ENCODE measurements at places on chromosomes 2 and 18.

GRCh38 chr2:217062768-217063167, 202.9 kb upstream of the TNP1 start:
- no peak overlapping the region for H3K27ac ChIP-seq
- H3K4me3 ChIP-seq = no peak overlapping the region
- DNase-seq = no peak
- H3K27me3 ChIP-seq = no peaks in the 10 kb centered on the region
- peaks cover 7% of the 10 kb centered on the region for H3K4me1 ChIP-seq

DNA sequence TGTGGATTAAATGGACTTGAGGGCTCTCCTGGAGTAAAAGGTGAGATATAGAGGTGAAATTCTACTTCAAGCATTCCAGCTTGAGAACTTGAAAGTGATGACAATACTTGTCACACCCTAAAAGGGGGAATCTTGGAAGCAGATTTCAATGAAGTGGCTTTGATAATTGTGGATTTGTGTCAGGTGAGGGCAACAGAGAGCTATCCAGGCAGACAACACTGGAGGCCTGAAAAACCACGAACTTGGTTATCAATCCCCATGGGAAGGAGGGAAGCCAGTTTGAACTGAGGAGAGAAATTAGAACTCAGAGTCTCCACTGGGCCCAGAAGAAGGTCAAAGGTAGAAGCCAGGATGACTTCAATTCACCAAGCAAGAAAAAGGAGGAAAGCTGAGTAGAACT, 263.9 kb downstream of the FIGN start:
- H3K36me3 ChIP-seq = no peaks in the 10 kb centered on the region
- no peaks in the 10 kb centered on the region for H3K4me1 ChIP-seq
- H3K27ac ChIP-seq = no peak overlapping the region
- no peaks in the 10 kb centered on the region for H3K27me3 ChIP-seq
- no peak overlapping the region for H3K4me3 ChIP-seq
- DNase-seq = peak; percentile 18

DNA sequence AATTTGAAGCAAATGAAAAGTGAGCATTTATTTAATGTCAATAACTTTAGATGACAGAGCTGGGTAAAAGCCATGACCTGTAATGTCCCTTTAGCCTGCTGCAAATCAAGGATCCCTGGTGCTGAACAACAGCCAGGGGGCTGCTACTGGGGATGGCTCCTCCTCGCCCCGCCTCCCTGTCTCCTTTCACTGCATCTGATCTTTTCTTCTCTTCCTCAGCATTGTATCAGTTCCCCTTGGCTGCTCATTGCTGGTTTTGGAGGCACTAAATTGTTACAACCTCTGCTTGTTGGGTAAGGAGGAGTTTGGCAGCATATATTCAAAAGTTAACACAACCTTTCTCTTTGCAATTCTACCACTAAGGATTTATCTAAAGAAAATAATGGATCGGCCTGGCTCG, 236.3 kb upstream of the ID2 start:
- no peak for DNase-seq
- H3K4me3 ChIP-seq = no peak overlapping the region
- H3K27ac ChIP-seq = no peak overlapping the region
- no peaks in the 10 kb centered on the region for H3K27me3 ChIP-seq

DNA sequence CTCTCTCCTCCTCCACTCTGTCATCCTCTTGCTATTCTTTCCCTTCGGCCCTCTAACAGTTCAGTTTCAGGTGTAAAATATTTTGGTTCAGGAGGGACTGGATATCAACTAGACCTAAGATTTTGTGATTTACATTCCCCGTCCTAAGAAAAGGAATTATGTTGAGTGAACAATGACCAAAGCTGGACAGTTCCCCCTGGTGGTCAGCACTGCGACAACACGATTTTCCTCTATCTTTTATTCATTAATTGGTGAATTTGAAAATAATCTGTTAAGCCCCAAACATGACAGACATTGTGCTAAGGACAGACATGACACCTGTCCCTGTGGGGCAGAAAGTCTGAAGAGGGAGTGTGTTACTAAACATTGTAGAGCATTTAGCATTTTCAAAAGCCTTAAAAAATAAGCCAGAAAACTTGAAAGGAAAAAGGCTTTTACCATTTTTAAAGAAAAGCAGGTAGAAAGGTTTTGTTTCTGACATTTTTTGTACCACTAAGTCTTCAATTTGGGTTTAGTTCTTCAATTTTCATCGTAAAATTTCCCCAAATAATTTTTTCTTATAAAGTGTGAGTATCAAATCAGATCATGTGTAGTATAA, 28.4 kb upstream of the GTF2A1L start:
- H3K36me3 ChIP-seq = no peaks in the 10 kb centered on the region
- peak; percentile 35 for DNase-seq
- H3K4me1 ChIP-seq = no peaks in the 10 kb centered on the region
- no peak overlapping the region for H3K4me3 ChIP-seq
- H3K27ac ChIP-seq = no peak overlapping the region

- peaks cover 9% of the 10 kb centered on the region for H3K4me1 ChIP-seq
- DNase-seq = peak; percentile 90
- H3K36me3 ChIP-seq = no peaks in the 10 kb centered on the region
- H3K4me3 ChIP-seq = no peak overlapping the region
Observed at GRCh38 chr2:175097297-175097696, 70.7 kb downstream of the ATF2 start.

- H3K4me3 ChIP-seq = no peak overlapping the region
- no peak overlapping the region for H3K27ac ChIP-seq
- DNase-seq = peak; percentile 76
- no peaks in the 10 kb centered on the region for H3K36me3 ChIP-seq
Observed at GRCh38 chr2:26530696-26531095, 52.8 kb upstream of the OTOF start.

- no peak overlapping the region for H3K4me3 ChIP-seq
- no peaks in the 10 kb centered on the region for H3K36me3 ChIP-seq
Observed at GRCh38 chr2:8098476-8099266, 583.2 kb upstream of the ID2 start.

DNA sequence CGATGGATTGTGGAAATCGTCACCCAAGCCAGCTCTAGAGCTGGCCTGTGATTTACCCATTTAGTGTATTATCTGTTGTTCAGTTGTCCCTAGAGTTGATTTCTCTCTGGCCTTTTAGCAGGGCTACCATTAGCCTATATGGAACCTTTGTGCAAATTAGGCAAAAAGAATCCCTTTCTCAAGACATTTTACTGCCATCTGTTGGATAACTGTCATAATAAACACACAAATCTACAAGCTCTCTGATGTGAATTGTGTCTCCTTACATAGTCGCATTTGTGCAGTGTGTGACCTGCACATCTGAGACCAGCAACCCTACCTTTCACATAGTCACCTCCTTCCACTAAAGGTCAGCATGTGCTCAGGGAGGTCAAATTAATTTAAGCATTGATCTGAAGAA, 34.0 kb downstream of the LOXHD1 start:
- no peak overlapping the region for H3K4me3 ChIP-seq
- no peaks in the 10 kb centered on the region for H3K4me1 ChIP-seq
- no peaks in the 10 kb centered on the region for H3K36me3 ChIP-seq
- no peak overlapping the region for H3K27ac ChIP-seq
- no peaks in the 10 kb centered on the region for H3K27me3 ChIP-seq
- peak; percentile 11 for DNase-seq

GRCh38 chr2:209147981-209148380, 275.9 kb upstream of the MAP2 start:
- H3K4me3 ChIP-seq = no peak overlapping the region
- no peaks in the 10 kb centered on the region for H3K27me3 ChIP-seq

DNA sequence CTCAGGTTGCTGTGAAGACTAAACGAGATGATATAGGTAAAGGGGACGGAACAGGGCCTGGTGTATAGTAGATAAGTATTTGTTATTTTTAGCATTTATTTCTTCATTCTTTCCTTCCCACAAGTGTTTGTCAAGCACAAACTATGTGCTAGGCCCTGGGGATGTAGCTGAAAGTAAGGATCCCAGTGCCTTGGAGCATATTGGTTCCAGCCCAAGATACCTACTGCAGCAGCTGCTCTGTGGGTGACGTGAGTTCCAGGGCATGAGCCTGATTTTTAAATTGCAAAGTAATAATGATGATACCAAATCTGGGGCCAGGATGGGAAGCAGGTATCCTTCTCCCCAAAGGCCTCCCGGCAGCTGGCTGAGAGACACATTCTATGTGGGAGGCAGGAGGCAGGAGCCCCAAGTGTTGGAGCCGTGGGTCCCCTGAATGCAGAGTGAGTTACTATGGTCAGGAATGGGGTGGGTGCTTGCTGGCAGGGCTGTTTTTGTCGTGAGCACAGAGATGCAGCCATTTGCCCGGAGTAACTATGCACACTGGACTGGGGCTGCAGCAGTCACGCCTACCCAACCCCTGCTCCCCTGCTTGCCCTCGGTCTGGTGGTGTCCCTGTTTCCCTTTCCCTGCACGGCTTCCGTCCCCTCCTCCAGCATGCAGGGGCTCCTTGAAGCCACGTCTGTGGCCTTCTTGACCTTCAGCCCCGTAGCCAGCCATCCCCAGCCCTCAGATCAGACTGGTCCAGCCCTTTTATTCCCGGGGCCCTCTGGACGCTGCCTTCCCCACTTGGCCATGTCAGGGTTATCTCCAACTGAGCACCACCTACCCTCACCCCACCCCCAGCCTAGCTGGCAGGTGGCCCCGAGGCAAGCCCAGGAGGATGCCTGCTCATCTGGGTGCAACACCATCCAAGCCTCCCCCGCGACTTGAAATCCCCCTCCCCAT, 52.4 kb downstream of the INHBB start:
- H3K27ac ChIP-seq = no peak overlapping the region
- no peak overlapping the region for H3K4me3 ChIP-seq
- H3K36me3 ChIP-seq = no peaks in the 10 kb centered on the region
- DNase-seq = peak; percentile 59

- H3K36me3 ChIP-seq = no peaks in the 10 kb centered on the region
- no peak for DNase-seq
- no peak overlapping the region for H3K27ac ChIP-seq
- H3K27me3 ChIP-seq = no peaks in the 10 kb centered on the region
- H3K4me1 ChIP-seq = peaks cover 22% of the 10 kb centered on the region
Observed at GRCh38 chr2:45945302-45945717, 293.8 kb downstream of the PRKCE start.

GRCh38 chr2:3624059-3624794, 29.3 kb downstream of the COLEC11 start:
- H3K4me1 ChIP-seq = peaks cover 2% of the 10 kb centered on the region
- no peak for DNase-seq
- no peaks in the 10 kb centered on the region for H3K27me3 ChIP-seq
- H3K4me3 ChIP-seq = no peak overlapping the region
- H3K36me3 ChIP-seq = no peaks in the 10 kb centered on the region

GRCh38 chr2:108449410-108450130, 564 bp downstream of the GCC2 start:
- peak overlapping the region; percentile 82 for H3K4me3 ChIP-seq
- peak; percentile 33 for DNase-seq
- no peaks in the 10 kb centered on the region for H3K27me3 ChIP-seq

DNA sequence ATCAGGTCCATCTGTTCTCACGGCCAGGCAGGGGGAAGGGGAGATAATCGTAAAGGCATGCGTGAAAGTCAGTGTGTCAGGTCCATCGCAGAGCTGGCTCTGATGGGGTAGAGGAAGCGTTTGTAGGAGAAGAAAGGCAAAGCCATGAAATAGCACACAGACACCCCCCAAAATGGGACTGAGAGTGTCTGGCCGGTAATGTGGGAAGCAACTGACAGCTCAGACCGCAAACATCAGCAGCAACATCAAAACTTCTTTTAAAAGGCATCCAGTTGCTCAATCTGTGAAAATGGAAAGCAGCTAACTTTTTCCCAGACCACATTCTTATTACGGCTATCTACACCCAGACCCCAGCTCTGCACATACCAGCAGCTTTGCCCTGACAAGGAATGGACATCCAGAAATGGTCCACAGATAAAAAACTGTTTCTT, 232.6 kb downstream of the EN1 start:
- no peak overlapping the region for H3K27ac ChIP-seq

All from fibroblast of lung (primary cell).